ENCODE measurements at places on chromosomes 7 and 10.

DNA sequence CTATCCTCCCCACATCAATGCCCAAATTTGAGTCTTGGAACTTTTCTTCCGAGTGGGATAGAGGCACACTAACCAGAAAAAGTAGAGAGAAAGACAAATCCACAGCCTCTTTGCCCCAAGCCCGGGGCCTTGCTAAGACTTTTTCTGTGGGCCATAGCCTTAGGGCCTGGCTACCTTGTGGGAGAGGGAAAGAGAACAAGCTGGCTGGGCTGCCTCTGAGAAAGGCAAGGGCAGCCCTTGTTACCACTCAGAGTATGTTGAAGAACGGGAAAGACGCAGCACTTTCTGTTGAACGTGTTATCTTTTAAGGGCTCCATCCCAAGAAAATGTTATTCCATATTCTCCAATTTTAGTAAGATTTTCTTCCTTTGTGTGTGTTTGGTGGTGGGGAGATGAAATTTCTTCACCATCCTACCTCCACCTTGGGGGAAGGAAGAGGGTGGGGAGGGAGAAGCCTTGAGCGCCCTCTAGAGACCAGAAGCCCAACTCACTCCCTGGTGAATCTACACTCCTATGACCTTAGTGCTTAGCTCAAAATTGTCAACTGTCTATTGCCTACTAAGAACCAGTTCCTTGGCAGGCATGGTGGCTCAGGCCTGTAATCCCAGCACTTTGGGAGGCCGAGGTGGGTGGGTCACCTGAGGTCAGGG is 3.9 kb upstream of the NRF1 start:
- no peak for DNase-seq

DNA sequence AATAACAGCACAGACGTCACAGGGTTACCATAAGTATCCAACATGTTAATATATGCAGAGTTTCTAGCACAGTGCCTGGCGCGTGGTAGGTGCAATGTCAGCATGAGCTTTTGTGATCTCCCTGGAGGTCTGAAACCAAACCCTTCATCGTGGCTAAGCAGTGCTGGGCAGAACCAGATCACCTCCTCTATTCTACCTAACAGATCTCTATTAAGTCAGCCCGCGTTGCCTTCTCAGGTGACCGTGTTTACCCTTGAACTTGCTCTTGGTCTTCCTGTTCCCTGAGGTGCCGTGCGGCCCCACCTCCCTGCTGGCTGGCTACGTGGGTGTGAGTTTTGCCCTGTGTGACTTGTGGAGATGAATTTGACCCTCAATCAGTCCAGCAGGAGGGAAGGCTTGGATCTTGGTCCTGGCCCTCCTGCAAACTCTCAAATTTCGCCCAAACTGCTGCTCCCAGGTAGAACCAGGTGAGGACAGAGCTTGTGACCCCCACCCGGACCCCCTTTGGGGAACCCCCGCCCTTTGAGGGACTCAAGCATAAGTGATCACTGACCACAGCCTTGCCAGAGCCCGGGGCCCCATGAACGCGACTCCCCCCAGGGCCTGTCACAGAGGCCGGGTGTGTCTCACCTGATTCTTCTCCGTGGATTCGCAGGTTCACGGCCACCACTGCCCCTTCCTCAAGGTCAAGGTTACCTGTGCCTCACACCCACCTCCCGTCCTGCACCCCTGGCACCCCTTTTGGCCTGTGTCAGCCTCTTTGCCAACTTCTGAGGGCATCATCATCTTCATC is 54.2 kb downstream of the ELFN1 start:
- DNase-seq = no peak

DNA sequence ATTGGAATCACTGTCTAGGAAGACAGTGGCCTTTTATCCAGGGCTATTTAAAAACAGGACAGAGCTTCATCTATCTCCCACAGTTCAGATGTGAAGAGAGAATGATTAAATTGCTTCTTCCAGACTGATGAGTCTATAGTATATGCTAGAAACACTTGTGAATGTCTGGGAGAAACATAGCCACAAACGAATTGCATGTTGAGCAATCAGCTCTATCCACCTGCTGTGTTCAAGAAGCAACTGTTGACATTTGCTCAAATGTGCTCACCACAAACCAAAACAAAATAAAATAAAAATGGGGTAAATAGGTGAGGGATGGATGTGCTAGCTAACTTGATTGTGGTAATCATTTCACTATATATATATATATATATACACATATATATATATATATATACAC is 195.1 kb downstream of the HECW1 start:
- DNase-seq = no peak

- no peak for DNase-seq
These were observed 52.4 kb upstream of the NANOS1 start for GRCh38 chr10:118977022-118977599.

GRCh38 chr10:117670116-117670904 is 127.8 kb downstream of the EMX2 start:
- no peak for DNase-seq

- DNase-seq = peak; percentile 37
These were observed 209.4 kb upstream of the KLF14 start for GRCh38 chr7:130943336-130943901.

- DNase-seq = no peak
These were observed 513.9 kb upstream of the CELF2 start for GRCh38 chr10:10503772-10504171.

All from RCC 7860 (cell line).